ENCODE measurements at places on chromosomes 13 and 19.

- no peak for DNase-seq
Measured at GRCh38 chr19:3862826-3863500, 5.9 kb downstream of the ZFR2 start.

DNA sequence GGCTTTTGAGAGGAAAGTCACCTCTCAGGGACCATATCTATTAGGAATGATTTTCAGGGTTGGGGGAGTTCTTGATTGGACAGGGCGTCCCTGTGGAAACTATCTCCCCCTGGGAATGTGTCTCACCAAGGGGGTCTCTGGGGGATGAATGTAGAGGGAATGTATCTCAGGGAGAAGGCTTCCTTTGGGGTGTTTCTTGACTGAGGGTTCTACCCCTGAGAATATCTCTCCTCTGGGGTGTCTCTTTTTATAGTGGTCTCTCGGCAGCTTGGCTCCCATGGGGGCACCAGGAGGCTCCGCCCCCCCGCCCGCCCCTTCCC, 1.0 kb downstream of the RTBDN start:
- DNase-seq = no peak

DNA sequence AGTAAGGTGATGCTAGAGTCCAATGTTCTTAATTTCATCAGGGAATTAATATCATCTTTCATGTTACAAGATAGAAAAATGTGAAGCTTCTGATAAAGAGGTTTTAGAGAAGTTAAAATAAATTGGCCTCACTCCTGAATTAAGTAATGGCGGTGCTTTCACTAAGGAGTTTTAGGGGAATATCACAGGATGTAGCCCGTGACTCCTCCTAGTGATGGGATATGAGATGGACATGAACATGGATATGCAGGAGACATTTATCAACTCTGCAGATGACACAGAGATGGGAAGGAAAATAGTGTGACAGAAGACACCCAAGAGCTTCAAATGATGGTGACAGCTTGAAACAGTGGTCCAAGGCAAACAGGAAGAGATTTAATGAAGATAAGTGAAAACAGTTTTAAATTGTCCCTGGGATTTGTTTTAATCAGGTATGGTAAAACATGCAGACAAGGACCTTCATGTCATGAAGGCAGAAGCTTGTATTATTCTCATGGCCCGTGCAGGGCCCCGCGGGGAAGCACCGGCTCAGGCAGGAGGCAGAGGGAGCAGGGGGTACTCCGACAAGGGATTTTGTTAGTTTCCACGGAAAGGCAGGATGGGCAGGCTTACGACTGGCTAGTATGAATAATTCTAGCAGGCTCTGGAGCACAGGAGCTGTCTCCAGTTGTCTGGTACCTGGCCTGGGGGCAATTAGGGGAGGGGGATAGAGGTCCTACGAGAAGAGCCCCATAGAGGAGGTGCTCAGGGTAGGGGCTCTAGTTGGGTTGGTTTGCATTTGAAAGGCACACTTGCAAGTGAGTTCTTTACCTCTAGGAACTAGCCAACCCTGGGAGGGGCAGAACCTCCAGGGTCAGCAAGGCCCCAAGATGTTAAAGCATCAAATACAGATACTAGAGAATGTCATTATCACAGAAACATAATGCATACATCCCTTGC, 38.7 kb upstream of the FARP1 start:
- no peak for DNase-seq

GRCh38 chr19:38483016-38483630, 49.6 kb downstream of the RYR1 start:
- DNase-seq = no peak

DNA sequence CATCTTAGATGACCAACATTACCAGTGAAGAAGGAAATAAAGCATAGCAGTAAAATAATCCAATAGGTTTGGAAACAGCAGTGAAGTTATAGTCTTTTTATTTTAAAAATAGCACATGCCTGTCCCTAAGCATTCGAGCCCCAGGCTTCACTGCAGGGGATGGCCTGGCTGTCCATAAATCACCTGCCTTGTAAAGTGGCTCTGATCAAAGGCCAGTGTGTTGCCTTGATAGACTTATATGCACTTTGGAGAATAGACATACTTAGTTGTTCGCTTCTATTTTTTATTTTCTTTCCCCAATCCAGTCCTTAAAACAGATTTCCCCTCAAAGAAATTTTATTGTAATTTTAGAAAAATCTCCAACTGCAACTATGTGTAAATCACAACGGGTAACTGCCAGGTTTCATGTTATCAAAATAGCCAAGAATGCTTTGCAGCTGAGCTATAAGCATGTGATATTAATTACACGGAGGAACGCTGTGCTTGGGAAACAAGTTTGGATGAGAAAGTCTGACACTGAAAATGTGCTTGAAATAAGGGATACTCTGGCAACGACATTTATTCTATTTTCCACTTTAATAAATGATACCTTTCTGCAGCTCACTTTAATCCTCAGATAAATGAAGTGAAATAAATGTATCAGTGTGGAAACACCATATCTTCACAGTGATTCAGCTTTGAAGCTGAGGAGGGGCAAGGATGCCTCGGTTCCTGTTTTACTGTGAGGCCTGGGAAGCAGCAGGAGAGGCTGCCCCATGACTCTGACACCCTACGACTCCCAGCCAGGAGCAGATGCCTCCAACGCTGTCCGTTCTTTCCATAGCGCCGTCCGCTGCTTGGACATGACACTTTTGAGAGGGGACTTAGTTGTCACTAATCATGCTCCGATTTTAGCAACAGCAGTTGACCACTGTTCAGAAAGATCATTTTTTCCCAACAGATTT, 5.5 kb upstream of the METTL21C start:
- DNase-seq = no peak

DNA sequence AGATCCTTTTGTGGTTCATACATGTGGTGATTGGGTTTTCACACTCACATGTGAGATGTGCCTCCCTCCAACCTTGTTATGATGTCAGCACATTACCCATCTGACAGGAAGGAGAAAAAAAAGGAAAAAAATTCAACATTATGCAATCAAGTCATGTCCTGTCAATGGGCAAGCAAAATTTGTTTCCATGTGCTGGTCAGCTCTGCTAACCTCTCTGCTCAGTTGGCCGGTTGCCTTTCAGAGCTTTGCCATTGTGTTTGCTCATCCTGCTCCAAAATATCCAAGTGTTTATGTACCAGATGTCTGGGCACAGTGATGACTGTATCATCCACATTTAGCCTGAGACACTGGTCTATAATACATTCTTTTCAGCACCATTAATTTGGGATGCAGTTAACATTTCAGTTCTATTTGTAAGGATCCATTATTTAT, 27.0 kb upstream of the METTL21C start:
- DNase-seq = no peak

GRCh38 chr19:19385896-19386869, 19.3 kb upstream of the GATAD2A start:
- no peak for DNase-seq

- DNase-seq = no peak
Measured at GRCh38 chr13:46775385-46776107, 21.4 kb downstream of the ESD start.

- DNase-seq = no peak
Measured at GRCh38 chr13:67267136-67267535, 37.0 kb upstream of the PCDH9 start.

DNA sequence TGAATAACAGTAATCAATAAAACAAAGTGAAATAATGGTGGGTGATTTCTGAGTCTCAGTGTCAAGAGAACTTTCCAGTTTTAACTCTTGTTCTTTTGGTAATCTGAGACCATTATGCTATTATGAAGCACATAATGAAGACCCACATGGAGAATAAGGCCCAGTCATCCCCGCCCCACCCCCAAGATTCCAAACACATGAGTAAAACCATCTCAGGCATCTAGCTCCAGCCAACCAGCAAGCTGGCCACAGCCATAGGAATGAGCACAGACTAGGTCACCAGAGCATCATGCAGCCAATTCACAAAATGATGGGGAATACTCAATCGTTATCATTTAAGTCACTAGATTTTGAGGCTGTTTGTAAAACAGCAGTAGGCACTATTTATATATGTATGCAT, 1769.0 kb upstream of the PCDH20 start:
- DNase-seq = no peak

DNA sequence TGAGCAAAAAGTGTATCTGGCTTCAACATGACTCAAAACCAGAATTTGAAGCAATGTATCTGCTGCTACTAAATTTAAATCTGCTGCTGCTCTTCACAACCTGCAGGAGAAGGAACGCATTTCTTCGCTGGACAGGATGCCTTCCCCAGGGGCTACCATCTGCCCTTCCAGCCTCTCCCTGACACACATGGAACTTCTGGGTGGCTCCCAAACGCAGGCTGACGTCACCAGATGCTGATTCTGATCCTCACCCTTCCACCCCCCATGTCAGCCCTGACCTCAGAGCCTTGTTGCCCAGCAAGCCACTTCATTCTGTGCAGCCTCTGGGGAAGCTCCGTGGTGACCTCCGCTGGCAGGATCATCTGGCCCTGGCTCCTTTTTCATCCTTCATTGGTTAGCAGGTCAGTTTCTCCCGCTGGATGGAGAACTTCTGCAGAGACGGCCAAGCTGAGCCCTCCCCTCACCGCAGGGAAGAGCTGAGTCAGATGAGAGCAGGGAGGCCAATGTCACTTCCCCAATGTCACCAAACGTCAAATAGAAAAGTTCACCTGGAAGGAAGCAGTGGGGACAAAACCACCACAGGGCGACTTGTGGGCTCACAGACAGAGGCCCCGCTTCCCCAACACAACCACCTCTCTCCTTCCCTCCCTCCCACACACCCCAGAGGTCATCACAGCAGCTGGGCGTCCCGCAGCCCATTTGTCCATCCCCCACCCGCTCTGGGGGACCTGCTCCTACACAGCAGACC, 14.0 kb upstream of the RAB20 start:
- DNase-seq = no peak

- no peak for DNase-seq
Measured at GRCh38 chr19:55959996-55960675, 12.5 kb downstream of the NLRP8 start.

DNA sequence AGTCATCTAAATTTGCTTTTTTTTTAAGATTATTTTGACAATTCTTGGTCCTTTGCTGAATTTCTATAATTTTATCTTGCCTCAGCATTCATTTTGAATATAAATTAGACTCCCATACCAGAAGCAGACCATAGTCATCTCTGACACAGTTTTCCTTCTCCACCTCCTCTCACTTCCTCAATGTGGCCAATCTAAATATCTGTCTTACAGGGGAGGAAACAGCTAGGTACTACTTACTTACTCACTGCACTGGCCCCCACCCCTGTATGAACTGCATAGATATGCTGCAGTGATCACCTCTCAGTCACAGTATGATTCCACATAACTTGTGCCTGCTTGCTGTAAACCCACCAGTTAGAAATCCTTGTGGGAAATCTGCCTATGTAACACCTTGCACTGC, 665.6 kb downstream of the FGF9 start:
- DNase-seq = no peak

- DNase-seq = no peak
Measured at GRCh38 chr13:95121516-95121915, 179.7 kb downstream of the ABCC4 start.

DNA sequence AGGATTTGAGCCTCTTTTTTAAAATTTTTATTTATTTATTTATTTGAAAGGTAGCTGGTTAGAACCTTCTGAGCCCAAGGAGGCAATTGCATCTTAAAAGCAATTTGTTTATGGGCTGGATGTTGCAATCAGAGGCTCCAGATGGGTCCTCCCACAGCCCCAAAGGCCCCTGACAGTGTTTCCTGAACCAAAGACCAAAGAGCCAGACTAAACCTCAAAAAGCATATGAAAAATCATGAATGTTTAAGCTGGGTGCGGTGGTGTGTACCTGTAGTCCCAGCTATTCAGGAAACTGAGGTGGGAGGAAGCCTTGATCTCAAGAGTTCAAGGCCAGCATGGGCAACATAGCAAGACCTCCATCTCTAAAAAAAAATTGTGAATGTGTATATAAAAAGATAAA, 67.8 kb upstream of the RGCC start:
- DNase-seq = no peak

DNA sequence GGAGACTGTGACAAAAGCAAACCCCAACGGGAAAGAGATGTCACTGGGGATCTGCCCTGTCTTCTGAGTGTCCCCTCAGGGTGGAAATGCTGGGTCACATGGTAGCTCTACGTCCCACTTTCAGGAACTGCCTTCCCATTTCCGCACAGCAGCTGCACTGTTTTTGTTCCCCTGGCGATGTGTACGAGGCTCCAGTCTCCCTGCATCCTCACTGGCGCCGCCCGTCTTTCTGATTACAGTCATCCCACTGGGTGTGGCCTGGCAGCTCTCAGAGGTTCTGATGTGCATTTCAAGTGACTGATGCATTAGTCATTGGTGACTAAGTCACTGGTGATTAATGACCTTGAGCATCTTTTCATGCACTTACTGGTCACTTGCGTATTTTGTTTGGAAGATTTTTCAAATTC, 21.2 kb downstream of the PCID2 start:
- DNase-seq = peak; percentile 64

DNA sequence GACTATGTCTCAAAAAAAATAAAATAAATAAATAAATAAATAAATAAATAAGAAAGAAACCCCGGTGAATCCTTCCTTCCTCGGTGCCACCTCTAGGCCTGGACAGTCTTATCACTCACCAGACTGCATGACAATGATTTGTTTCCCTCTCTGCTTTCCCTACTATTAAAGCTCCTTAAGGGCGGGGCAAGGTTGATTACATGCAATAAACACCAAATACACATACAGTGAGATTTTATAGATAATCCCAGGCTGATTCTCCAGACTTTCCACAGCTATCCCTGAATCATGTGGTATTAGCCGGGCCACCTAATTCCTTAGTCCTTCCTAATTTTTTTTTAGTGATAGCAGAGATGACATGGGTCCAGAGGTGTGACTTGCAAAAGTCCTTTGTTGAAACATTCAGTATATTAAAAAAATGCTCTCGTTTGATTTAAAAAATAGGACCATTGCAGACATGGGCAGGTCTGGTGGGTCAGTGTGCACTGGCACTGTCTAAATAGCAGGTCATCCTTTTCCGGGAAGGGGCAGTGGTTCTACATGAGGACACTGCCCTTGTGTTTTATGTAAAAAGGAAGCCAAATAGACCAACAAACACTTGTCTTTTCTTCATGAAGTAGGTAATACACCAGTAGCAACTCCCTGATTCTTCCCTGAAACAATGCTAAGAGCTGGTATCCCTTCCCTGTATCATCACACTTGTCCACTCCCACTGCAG, 14.5 kb downstream of the EBPL start:
- DNase-seq = no peak

GRCh38 chr19:18100710-18101109, 3.1 kb downstream of the MAST3 start:
- no peak for DNase-seq

DNA sequence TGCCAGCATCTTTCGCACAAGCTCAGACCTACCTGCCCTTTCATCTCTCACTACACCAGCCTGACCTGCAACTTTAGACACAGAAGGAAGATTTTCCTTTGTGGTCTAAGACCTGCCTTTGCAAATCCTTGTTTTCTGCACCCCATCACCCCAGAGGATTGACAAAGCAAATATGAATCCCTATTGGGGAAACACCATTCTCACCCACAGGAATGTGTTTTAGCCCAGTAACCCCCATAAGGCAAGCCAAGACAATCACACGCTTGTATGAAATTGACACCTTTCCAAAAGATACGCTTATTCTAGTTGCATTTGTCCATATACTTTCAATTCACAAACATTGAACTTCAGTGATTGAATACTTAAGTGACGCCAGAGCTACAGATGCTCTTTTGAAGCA, 55.7 kb downstream of the SPATA13 start:
- DNase-seq = no peak

All from GOT3 (cell line).